ENCODE measurements at places on chromosomes 13 and 19.

GRCh38 chr13:100439247-100439970, 149.2 kb downstream of the GGACT start:
- DNase-seq = no peak

DNA sequence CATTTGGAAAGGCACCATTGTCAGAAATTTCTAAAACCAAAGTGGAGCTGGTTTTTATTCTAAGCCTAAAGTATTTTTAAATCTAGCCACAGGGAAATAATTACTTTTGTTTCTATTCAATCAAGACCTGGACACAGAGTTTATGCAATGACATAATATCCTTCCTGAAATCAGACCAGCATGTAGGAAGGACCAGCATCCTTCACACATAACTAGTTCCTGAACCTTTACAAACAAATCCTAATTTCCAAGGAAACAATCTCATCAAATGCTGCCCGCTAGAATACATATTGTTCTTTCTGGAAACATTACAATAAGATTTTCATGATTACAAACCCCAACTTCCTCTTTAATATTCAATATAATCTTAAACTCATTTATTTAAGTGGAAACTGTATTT, 1.5 kb downstream of the STARD13 start:
- peak; percentile 38 for DNase-seq

- DNase-seq = no peak
Observed at GRCh38 chr19:52258426-52258825, 11.0 kb upstream of the ZNF766 start.

GRCh38 chr13:109782823-109783431, 3.5 kb downstream of the IRS2 start:
- DNase-seq = no peak
